ENCODE measurements at places on chromosomes 7 and 10.
A peak's percentile ranks its signal among the peaks of the same experiment; 100 is the strongest.

- DNase-seq: no peak
Measured at GRCh38 chr7:90961037-90961725, 303.1 kb upstream of the FZD1 start.

DNA sequence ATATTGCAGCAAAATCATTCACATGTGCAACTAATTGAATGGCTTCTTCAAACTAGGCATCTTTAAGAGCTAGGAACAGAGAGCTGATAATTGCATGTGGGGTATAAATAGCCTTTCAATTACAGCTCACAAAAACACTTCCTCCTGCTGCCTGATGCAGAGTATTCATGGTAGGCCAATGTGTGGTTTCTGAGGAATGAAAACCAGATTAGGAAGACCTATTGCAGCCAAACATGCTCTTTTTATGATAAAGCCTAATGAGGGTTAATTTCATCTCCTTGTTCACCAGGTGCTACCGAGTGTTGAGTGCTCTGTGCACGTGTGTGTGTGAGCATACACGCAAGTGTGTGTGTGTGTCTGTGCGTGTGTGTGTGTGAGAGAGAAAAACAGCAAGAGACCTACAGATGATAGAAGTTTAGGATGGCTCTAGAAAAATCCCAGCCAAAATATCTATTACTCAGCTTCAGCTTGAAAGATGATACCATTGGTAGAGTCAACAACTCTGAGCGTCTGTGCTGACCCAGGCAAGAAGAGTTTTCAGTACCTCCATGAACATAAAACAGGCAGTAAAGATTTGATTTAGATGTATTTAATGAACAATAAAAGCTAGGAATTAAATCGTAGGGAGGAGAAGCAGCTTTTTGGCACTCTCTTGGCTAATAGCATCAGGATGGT is 448.5 kb upstream of the ANKRD30A start:
- DNase-seq: no peak

GRCh38 chr10:89163265-89163995 is 43.7 kb downstream of the CH25H start:
- no peak for DNase-seq

DNA sequence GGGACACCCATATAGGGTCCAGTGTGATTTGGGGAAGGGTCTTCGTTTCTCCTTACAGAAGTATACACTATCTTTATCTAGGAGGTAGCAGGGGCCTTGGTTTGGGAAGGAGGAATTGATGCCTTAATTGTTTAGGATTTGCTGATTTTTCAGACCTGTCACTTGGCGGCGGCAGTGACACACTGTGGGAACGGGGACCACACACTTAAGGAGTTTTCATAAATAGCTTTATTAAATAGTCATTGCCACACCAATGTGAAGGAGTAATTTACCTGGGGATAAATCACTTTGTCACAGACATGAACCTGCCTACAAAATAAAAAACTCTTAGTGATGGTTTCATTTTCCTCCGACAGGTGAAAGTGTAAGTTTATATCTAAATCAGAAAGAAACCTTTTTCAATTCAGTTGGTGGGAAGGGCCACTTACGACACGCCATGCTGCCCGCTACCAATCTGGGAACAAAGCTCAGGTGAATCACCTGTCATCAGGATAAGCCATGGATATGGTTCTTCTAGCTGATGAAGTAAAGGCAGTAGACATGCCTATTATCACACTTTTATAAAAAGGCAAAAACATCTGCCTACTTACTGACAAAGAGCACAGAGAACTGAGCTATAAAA is 12.3 kb upstream of the ENO4 start:
- DNase-seq: peak; percentile 34

DNA sequence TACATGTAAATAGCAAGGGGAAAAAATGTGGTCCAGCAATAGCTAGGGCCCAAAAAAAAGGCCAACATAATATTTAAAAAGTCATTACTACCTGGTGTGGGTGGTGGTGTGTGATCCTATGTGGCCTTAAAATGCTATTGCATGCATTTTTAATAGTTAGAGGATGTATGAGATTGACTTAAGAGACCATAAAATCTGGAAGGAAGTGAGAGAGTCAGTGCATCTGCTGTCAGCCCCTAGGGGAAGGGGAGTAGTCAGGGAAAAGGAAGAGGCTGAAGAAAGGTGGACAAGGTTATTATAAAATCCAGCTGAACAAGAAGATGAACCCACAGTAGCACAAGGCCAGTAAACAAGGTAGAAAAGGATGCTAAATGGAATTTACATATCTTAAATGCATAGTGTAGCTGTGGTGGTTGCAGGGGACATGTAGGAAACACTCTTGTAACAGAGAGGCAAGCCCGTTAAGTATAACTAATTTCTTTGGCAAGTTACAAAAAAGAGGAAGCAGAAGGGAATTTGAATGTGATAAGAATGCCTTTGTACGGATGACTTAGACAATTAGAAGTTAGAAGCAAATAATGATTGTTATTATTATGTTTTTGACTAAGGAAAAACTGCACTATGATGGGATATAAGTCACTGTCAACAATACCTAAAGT is 11.9 kb upstream of the NDUFA5 start:
- DNase-seq: no peak
